Fibroblast of the conjunctiva (primary cell): ENCODE measurements at places on chromosomes 5 and 9.

DNA sequence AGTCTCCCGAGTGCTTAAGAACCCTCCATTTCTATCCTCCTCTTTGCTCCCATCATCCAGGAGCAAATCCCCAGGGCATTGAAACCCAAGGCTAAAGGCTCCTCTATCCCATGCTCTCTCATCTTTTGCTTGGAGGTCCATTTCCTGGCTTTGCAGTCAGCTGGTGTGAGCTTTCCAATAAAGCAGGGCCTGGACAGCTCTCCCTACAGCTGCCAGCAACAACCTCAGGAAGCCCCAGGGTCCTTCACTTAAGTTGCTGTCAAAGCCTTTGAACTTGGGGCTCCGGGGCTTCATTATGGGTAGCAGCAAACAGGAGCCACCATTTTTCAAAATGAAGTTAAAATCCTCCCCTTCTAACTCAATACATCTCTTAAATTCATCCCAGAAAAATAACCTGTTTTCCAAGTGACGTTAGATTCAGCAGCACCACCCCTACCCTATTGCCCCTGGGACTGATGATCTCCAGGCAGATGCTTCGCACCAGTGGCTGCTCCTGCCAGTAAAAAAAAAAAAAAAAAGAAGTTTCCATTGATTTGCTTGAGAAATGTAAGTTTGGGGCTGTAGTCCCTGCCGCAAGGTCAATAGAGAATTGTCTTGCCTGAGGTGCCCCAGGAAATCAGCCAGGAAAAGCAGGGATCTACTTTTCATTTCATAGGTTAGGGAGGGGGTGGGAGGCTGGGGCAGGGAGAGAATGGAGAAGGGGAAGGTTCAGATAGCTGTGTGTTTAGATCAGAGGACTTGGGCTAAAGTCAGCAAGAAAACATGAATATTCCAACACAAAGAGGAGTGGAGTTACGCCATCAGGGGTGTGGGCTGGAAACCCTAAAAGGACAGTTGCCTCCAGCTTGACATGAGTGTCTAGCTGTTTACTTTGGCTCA lies 83.8 kb upstream of the IL6ST start:
- DNase-seq: peak; percentile 52

DNA sequence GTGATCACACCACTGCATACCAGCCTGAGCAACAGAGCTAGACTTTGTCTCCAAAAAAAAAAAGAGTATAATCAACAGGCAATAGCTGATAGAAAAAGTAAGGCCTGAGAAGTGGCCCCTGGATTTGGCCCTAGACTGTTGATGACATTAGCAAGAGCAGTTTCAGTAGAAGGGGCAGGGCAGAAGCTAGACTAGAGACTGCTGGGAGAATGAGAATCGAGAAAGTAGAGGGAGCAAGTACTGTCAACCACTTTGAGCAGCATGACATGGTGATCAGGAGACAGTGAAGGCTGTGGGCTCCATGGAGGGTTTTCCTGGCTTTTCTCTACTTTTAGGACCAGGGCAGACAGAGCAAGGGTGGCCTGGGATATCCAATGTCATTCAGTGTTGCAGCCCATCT lies 34.9 kb upstream of the B4GALT1 start:
- DNase-seq: no peak

- DNase-seq: no peak
Measured at GRCh38 chr9:90059436-90059835, 454.6 kb downstream of the GADD45G start.

- no peak for DNase-seq
Measured at GRCh38 chr9:107842530-107842929, 353.0 kb upstream of the KLF4 start.

DNA sequence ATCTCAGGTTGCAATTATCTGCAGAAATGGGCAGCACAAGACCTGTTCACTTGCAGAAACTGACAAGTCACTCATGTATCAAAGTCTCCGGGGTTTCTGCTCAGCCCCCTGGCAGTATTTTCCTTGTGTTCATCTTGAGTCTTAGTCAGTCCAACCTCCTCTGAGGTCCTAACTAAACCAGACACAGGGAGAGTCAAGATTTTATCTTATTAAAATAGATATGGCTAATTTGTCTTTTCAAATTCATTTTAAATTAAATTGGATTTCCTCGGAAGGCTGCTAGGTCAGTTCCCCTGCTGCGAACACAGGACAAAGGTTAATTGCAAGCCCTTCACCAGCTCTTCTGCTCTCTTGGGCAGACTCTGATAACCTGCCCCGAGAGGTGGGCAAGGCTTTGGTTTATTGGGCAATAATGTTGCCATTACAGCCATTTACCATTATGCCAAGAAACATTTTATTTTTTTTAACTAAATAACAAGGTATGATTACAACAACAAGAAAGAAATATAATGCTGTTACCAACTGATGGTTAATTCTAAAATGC lies 103.5 kb downstream of the MAPKAP1 start:
- no peak for DNase-seq

DNA sequence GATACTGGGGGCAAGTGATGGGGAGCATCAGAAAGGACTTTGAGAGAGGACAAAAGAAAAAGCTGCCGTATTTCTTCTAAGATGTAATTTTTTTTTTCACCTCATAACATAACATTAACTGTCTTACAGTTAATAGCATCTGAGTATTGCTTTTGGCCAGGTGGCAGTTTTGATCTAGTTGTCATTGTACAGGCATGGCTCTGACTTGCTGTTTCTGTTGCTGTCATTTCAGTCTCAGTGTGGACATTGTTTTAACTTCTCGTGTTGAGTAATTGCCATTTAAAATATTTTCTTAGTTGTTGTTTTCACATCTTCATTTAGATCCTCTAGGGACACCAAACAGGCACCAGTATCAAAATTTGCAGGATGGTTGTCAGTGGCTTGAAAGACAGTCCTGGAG lies 12.4 kb downstream of the SMAD5 start:
- no peak for DNase-seq

- DNase-seq: no peak
Measured at GRCh38 chr5:103573411-103573810, 10.8 kb upstream of the NUDT12 start.

- no peak for DNase-seq
Measured at GRCh38 chr9:98931600-98932389, 11.9 kb upstream of the COL15A1 start.

- DNase-seq: no peak
Measured at GRCh38 chr9:85339338-85339737, 402.4 kb downstream of the AGTPBP1 start.
